Neuronal stem cell (in vitro differentiated cells): ENCODE measurements at places on chromosomes 12 and 14.
A peak's percentile ranks its signal among the peaks of the same experiment; 100 is the strongest.

DNA sequence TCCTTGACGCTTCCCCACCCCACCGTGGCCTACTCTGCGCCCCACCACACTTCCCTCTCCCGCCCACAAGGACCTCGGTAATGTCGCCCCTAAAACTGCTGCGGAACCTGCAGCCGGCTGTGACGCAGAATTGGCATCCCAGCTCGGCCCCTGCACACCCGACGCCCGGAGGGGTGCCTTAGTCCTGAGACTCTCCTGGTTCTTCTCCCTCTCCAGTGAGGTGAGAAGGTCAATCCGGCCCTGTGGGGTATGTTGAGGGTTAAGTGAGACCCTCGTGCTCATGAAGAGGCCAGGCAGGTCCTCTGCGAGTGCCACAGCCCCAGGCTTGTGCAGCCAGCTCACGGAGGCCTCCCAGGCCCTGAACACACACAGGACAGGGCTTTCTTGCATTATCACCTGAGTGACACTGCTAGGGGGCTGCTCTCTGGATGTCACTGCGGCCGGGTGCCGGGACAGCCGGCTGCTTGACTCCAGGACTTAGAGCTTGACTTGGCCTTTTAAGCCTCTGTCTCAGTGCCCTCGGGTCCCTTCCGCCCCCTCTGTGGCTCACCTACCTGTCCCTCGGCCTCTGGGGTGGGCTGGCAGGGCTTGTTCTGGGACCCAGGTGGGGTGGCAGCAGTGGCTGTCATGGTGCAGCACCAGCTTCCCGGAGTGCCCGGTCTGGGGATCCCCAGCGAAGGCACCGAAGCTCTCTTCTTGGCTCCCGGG, 106.9 kb upstream of the C14orf180 start:
- DNase-seq: no peak

- no peak for DNase-seq
These were observed 356.4 kb upstream of the SEL1L start for GRCh38 chr14:81890020-81890419.

- no peak for DNase-seq
These were observed 268.8 kb upstream of the BTG1 start for GRCh38 chr12:92414170-92415070.

- DNase-seq: no peak
These were observed 33.2 kb upstream of the SSPN start for GRCh38 chr12:26162174-26162573.

DNA sequence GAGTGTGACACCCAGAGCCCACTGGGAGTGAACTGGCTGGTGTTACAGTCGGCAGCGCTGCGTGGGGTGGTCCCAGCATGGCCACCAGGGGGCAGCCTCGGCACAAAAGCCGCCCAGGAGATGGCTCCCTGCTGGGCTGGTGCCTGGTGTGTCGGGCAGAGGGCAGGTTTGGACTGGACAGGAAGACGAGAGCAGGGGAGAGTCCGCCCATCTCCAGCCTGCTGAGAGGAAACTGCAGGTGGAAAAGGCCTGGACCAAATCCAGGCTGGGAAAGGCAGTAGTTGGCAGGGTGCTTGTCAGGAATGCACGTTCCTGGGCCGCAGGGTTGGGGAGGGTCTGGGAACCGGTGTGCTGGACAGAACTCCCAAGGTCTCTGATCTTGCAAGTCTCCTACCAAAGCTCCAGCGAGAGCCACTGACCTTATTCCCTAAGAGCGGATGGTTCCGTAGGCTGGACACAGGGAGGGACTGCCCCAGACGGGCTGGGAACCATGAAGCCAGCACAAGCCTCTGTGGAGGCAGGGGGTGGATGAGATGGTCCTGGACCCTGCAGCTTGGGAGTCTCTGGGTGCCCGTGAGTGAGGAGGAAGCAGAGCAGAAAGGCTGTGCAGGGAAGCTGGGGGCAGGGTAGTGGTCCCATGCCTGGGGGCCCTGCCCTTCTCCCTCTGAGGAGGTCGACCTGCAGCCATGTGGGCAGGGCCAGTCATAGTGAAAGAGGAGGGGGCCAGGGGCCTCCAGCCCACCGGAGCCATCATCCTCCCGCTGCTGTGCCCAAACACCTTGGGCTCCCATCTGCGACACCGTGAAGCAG, 1.8 kb downstream of the AHNAK2 start:
- DNase-seq: peak; percentile 67

- no peak for DNase-seq
These were observed 187.1 kb downstream of the TSPAN9 start for GRCh38 chr12:3263939-3264922.

DNA sequence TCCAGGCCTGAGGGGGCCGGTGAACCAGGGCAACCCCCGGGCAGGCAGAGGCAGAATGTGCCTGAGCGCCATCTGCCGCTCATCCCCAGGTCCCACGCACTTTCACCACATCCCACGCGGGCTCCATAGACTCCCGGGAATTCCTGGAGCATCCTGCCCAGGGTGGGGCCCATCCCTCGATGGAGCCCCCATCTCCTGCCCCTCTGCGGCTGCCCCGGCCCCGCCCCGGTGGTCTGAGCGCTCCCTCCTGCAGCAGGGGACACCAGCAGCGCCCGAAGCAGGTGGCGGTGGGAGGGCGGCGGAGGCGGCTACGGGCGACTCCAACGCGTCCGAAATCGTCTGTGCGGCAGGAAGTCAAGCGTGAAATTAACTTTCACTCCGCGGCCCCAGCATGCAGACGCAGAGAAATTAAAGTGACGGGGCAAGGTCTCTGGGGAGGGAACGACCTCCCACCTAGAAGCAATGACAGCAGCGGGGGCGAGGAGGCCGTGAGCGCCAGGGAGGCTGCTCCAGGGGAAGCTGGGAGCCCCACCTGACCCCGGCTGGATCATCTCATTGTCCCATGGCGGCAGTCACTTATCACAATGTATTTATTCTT, 122.2 kb downstream of the NCOR2 start:
- DNase-seq: no peak

GRCh38 chr12:2654311-2654710, 140.5 kb upstream of the FKBP4 start:
- no peak for DNase-seq

DNA sequence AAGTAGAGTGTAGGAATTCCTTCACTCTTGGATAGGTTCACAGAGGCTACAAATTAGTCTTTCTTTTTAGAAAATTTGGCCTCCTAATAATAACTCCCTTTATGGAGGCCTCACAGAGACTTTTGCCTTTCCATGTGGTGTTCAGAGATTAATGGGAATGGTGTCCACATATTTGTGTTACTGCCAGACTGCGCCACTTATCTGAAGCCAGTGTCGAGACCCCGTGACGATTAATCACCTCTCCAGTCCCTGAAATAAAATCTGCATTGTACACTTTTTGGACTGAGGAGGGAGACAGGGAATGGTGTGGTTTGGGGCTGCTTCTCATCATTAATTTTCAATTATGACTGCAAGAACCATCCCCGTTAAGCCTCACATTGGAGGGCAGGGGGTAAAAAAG, 980.5 kb downstream of the FLRT2 start:
- DNase-seq: no peak

DNA sequence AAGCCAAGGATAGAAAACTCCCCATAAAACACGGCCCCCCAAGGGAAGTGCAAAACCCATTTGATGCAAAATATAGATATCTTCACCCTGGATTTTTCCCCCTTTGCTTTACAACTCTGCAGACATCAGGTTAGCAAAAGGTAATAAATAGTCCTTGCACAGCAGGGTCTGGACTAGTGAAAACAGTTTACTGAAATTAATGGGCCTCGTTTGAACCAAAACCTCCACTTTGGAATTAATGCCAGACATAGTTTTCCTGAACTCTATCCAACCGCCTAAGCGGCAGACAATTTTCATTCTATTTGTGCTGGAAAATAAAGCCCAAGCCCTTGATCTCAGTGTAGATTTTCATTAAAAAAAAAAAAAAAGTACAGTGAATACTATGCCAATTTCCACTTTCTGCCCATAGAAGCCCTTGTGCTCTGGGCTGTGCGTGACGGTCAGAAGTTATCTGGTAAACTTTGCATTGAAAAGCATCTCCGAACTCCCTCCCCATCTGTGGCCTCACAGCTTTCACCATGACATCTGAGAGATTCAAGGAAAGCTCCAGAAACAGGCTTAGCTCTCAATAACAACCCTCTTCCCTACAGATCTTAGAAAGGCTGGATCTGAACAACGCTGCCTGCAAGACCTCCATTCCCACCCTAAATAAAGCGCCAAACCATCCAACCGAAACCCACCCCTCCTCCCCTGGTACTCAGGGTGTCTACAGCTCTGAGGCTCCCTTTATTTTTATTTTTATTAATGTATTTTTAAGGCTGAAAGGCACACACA, 11.0 kb upstream of the IRF2BPL start:
- no peak for DNase-seq
